ENCODE measurements at places on chromosomes 5 and 9.
A peak's percentile ranks its signal among the peaks of the same experiment; 100 is the strongest.

- DNase-seq = peak; percentile 85
Observed at GRCh38 chr9:114156657-114157421, 1.5 kb downstream of the COL27A1 start.

DNA sequence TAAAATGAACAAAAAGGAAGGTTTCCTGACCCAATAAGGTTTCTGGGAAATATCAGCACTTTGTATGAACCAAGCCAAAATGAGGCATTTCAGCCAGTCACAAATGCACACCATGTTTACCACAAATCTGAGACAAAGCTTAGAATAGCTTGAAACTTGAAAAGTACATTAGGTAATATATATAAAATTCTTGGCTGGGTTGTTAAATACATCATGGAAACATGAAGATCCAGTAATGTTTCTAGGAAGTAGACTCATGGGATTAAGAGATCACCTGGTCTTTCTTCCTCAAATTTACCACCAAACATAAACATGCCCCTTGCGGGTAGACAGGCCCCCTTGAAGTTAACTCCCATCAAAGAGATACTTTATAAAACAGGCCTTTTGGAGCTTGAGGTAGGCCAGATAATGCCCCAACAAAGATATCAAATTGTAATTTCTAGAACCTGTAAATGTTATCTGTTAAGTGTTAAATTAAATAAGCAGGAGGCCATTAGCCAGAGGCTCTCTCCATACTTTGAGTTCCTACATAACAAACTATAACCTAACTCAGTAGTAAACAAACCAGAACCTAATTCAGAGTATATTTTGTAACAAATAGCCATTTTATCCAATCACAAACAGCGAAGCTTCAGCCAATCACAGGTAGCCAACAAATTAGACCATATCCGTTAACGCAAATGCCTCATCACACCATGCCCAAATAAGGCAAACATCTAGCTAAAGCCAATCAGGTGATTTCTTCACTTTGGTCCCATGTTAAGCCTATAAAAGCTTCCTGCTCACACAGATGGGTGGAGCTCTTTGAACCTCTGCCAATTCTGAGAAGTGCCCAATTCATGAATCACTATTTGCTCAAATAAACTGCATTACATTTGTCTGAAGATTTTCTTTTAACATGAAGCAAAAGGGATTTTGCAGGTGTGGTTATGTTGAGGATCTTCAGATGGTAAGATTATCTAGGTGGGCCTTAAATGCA is 127.9 kb upstream of the TARS1 start:
- DNase-seq = peak; percentile 97

DNA sequence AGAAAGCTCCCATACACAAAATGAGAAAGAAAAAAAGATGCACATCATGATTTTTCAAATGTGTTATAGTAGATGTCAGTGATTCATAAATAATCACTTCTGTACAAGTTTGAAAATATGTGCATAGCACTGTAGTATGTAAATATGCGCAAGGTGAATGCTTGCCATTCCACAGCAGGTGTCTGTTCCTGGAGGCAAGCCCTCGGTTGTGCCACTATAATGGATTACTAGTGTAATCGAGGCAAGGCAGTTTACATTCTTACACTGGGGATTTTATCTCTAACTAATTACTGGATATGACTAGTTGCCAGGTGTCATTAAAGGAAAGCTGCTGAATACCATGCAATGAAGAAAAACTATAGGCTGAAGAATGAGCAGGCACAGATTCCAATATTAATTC is 93.6 kb downstream of the ARHGEF28 start:
- no peak for DNase-seq

DNA sequence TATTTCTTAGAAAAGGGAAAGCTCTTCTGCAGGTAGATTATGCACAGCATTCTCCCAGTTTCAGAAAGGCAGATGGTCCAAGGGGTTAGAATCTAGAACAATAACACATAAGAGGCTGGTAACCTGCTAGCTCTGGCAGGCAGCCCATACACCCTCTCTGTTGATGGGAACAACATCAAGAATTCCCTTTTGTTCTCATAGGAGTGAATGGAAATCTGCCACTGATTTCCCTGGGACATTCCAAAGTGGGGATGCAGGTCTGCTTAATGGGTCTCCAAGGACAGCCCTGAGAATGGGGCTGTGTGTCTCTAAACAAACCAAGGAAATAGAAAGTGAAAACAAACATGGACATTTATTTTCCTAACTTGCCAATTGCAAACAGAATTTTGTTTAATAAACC is 456.8 kb downstream of the EBF1 start:
- DNase-seq = no peak

- no peak for DNase-seq
Observed at GRCh38 chr5:109650493-109650892, 39.2 kb upstream of the MAN2A1 start.

DNA sequence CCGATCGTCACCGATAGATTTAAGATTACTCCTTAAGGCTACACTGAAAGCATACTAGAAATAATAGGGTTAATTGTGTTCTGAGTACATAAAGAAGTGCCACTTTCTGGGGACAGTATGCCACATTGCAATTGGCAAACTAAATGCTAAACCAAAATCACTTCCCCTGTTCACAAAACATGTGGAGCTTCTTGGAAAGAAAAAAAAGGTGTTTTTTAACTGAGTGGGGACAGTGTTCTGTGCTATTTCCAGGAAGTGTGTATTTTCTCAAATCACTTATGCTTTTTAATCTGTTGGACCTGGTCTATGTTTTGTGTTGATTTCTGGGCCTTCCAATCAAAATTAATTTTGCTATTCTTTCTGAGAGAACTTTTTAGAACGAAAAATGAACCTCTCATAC is 149.3 kb upstream of the MPDZ start:
- no peak for DNase-seq
